ENCODE measurements at places on chromosomes 6 and 20. TPM values are rescaled to one million over a fixed set of nuclear protein-coding genes. Genes with fewer than 3 reads are reported as not detected.

Gene PNPLA1
- total RNA-seq: not detected

Gene SNAI1
- 4.3 TPM for total RNA-seq

Gene SEL1L2
- 1.4 TPM for total RNA-seq

Gene CCN5
- 29.3 TPM for total RNA-seq

Gene RUNX2
- total RNA-seq: 3.1 TPM

Gene PROKR2
- not detected for total RNA-seq

Gene CRISP3
- 0.32 TPM for total RNA-seq

Gene NCOA6
- 18.5 TPM for total RNA-seq

Gene IMPG1
- not detected for total RNA-seq

Gene GPR63
- 1.8 TPM for total RNA-seq

Gene BPIFB4
- total RNA-seq: not detected

Gene SDC4
- total RNA-seq: 100 TPM

Gene TGM3
- total RNA-seq: not detected

Gene DACT2
- total RNA-seq: 0.48 TPM

Gene CD83
- 1.7 TPM for total RNA-seq

Gene ABHD16B
- not detected for total RNA-seq

Gene PPIL4
- total RNA-seq: 18.6 TPM

Gene CCDC170
- 0.38 TPM for total RNA-seq

Gene PRR18
- 0.13 TPM for total RNA-seq

Gene HLA-G
- 0.62 TPM for total RNA-seq

Gene DLL1
- 6.4 TPM for total RNA-seq

Gene DDO
- total RNA-seq: 16.2 TPM

Gene OCSTAMP
- total RNA-seq: not detected

Gene ELOVL4
- 0.35 TPM for total RNA-seq

Gene UBE2J1
- 18.0 TPM for total RNA-seq

Gene RAET1E
- not detected for total RNA-seq

Gene RIPPLY2
- total RNA-seq: not detected

Gene NT5E
- total RNA-seq: 5.9 TPM

Gene BTBD9
- total RNA-seq: 24.2 TPM
